ENCODE measurements at places on chromosomes 4 and X.

DNA sequence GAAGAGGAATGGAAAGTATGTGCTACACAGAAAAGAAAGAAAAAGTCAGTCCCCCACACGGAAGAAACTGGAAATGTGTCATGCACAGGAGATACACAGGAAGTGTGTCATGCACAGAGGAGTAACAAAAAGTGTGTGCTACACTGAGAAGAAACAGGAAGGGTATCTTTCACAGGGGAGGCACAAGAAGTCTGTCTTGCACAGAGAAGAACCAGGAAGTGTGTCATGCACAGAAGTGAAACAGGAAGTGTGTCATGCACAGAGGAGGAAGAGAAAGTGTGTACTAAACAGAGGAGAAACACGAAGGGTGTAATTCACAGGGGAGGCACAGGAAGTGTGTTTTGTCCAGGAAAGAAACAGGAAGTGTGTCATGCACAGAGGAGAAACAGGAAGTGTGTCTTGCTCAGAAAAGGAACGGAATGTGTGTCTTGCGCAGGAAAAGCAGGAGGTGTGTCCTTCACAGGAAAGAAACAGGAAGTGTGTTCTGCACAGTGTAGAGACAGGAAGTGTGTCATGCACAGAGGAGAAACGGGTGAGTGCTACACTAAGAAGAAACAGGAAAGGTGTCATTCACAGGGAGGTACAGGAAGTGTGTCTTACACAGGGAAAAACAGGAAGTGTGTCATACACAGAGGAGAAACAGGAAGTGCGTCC is 527.2 kb upstream of the PRKX start:
- no peak for DNase-seq

GRCh38 chr4:25361253-25361652 is 15.8 kb upstream of the ANAPC4 start:
- no peak for DNase-seq

GRCh38 chr4:184384810-184385557 is 89.4 kb downstream of the IRF2 start:
- DNase-seq, result no peak

DNA sequence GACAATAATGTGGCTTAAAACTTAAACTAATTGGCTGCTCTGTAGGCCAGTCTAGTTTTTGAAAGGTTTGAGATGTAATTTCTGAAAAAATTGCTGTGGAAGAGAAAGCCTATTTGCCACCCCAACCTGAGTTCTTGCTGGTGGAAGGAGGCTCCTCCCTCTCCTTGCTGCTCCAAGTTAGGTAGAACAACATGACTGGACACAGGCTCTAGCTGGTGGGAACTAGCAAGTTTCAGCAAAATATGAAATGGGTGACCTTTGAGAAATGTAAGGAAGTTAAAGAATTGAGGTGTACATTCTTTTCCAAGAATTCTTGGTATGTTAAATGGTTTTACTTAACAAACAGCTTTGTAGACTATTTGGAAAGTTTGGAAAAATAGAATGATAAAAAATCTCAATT is 8.0 kb downstream of the RPL34 start:
- no peak for DNase-seq

- no peak for DNase-seq
Measured at GRCh38 chrX:69142788-69143469, 22.3 kb downstream of the PJA1 start.

DNA sequence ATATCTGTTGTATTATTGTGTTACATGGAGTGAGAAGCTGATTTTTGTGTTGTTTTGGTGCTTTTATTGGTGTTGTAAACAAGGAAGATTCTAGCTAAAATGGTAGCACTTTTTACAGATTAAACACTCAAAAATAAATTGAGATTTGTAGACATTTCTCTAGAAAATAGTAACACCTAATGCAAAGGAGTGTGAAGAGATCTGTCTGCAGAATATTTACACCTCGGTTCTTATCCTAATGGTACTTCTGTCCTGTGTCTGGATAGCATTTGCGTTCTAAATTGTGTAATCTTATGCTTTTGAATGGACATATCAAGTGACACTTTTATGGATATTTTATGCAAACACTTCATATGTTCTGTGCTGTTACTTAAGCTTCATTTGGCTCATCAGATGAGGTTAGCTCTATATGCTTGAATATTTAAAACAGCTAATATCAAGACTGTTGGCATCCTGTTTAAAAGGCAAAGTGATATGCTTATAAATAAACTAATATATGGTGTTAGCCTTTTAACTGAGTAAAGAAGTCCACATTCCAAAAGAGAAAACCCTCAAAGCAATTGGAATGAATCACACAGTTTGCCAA is 6.0 kb downstream of the PCDH7 start:
- no peak for DNase-seq

DNA sequence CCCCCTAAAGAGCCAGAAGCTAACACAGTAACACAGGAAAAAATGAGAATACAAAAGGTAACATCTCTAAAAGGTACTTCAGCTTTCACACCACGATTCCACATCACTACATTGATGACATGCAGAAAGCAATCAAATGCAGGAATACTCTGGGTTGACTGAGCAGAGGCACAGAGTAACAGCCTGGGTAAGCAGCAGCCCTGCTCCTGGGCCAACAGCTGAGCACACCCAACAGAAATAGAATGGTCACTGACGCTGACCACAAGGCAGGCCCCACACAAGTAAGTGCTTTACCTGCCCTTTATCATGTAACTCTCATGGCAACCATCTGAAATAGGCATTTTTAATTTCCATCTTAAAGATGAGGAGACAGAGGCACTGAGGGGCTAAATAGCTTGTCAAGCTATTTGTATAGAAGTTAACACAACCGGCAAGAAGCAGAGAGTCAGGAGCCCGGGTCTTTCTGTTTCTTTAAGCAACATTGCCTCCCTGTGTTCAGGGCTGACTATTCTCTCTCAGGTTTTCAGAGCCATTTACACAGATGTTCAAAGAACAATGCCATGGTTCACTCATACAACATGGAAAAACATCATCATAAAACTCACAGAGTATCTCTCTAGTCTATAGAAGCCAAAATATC is 168.9 kb downstream of the ZNF674 start:
- peak; percentile 69 for DNase-seq

- DNase-seq, result no peak
Measured at GRCh38 chrX:150610043-150610442, 41.6 kb downstream of the MTM1 start.

DNA sequence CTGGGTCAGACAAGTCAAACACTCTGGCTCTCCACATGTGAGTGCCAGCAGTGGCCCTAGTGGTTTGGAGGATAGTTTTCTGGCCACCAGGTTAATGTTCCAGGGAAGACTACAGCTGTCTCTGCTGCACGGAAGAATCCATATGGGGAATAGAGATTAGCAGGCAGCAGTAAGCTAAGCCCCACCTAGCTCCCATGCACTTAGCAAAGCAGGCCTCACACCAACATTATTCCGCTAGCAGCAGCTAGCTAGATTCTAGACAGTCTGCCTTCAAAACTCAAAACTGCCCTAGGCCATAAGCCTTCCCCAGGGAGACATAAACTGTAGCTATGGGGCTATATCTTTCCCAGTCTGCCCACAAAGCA is 203.4 kb downstream of the CHIC1 start:
- no peak for DNase-seq

DNA sequence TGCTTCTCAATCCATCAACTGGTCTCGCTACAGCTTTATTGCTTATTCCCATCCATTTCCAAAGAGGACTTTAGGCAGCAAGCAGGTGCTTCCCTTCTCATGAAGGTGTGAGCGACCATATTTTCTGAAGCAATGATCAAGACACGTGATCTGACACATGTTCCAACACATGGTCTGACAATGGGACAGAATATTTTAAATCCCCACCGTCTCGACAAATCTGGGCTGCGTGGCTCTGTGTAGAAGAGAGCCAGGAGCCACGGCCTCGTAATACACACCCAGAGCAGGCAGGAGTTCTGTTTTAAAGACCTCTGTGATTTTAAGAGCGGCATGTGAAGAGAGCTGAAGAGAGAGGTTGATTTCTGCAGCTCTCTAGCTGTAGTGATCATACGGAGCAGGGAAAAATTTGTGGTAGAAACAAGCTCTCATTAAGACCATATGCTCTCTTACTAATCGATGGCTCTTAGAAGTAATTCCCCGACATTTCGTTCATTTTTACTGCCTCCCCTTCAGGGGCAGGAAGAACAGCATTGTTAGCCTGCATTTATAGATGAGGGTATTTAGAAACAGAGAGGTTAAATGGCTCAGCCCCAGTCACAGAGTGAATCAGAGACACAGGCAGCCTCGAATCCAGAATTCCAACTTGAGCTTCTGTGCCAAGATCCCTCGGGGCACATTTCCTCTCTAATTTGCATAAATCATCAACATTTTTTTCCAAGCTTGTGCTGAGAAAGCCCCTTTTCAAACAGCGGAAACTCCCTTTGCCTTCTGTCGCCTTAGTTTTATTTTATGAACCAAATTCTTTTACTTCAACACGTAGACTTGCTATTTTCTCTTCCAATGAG is 91.0 kb upstream of the BCOR start:
- DNase-seq, result no peak

DNA sequence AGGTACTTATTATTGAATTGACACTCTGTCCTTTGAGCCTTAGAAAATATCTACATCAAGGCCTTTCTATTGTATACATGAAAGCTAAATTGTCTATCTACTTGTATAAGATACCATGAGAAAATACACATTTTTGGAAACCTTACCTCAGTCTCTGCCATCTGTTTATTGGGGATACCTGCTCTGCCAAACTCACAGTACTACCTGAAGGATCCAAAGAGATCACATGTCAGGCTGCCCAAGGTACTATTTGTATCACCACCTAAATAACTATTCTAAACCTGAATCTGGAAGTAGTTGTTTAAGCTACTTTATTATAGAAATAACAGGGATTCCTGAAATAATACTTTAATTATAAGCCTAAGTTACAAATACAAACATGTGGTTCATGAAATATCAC is 126.2 kb downstream of the PALLD start:
- DNase-seq, result no peak

DNA sequence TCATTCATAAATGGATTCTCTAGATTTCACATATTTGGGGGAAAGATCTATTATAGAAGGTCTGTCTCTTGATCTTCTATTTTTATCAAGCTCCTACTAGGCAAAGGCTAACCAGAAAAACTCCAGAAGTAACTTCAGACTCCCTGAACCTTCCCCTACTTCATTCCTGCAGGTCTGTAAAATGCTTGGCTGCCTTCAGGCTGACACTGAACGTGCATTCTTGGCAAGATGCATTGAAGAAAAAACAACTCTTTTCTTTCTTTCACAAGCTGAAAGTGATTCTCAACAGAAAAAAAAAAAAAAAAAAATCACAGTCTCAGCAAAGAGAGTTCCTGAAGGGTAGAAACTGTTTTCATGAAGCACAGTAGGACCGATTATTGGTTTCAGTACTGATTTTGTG is 12.7 kb downstream of the OPHN1 start:
- DNase-seq, result no peak

DNA sequence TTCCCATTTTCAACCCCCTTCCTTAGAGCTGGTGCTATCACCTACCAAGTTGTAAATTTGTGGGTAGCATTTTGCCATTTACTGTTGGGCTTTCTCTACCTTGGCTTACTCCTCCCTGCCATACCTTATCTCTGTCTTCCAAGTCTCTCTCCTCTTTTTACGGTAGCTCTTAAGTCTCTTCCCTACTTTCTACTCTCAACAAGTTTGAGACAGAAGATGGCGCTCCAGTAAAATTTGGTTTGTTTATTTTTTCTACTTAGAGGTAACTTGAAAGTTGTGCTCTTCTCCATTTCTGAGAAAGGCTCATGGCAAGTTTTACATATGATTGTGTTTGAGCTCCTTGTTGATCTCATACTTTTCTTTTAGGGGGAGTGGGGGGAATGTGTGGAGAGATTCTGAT is 1508.1 kb downstream of the TECRL start:
- DNase-seq, result no peak

- peak; percentile 71 for DNase-seq
Measured at GRCh38 chr4:110119337-110119736, 79.1 kb downstream of the ELOVL6 start.

DNA sequence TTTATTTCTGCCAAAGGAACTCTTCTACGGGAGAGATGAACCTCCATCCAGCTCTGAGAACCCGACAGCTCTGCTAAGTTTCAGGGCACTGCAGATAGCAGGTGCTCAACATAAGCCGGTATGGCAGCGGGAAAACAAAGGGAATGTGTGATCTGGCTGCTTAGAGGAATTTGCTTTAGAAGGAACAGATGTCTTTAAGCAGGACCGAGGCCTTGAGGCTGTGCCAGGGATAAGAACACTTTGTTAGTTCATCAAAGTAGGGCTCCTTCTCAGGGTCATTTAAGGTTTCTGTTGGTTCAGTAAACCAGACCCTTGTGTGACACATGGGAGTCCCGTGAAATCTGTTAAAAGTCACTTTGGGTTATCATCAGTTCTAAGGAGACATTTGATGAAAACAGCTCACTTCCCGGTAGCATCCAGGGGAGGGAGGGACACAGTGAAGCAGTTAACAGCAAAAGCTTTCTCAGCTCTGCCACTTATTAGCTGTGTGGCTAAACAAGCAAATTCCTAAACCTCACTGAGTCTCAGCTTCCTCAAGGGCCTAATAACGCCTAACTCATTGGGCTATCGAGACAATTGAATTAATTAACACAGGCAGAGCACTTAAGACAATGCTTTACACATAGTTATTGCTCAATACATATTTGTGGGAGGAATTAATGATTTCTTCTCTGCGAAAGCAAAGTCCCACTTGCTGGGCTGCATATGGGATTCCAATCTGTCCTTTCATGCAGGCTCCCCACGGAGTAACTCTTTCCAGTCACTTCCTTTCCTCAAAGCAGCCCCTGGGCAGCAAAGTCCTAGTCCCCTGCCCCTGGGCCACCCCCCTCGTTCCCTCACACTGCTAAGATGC is 2.9 kb upstream of the FTSJ1 start:
- DNase-seq, result peak; percentile 46

- DNase-seq, result peak; percentile 1
Measured at GRCh38 chr4:2354118-2354517, 64.3 kb downstream of the ZFYVE28 start.

DNA sequence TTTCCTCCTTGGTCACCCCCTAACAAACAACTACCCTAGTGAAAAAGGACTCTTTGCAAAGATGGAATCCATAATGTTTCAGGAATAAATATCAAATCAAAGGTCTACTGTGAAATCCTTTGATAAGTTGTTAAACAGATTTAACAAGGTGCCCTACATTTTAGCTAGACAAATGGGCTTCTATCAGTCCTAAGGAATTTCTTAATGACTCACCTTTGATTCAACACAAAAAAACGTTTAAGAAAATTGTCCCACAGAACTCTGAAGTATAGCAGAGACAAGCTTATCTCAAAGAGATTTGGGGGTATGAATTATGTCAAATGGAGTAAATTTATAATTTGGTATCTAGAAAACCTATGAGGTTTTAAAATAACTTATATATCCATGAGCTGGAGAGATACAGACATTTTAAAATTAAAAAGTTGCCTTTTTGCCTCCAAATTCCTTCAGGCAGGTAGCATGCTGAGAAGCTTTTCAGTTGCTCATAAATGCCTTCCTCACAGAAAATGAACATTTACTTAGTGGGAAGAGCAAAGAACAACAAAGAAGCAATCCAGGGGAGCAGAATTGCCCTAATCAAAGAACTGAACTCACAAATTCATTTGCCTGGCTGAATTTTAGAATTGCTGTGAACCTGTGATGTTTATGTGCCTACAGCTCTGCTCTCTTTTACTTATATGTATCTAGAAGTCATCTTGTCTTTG is 649.3 kb downstream of the STPG2 start:
- DNase-seq, result no peak
